Iris pigment epithelial cell (primary cell): ENCODE measurements at places on chromosomes 4 and X.

GRCh38 chr4:148481636-148482035 is 39.4 kb upstream of the NR3C2 start:
- no peak for DNase-seq

DNA sequence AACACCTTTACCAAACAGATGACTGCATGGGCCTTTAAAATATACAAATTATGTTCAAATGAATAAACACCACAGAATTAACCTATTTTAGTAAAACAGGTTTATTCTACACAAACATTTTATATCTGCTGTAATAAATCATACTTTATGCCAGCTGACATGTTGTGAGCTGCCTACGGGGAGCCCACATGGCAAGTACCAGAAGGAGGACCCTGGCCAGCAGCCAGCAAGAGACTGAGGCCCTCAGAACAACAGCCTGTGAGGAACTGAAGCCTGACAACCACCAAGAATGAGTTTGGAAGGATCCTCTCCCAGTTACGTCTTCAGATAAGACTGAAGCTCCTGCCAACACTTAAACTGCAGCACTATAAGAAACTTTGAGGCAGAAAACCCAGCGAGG is 377.0 kb downstream of the PDGFC start:
- peak; percentile 15 for DNase-seq

GRCh38 chr4:137693641-137694040 is 161.3 kb upstream of the PCDH18 start:
- DNase-seq, result peak; percentile 17

GRCh38 chrX:132491191-132491590 is 2.4 kb upstream of the MBNL3 start:
- DNase-seq, result no peak

DNA sequence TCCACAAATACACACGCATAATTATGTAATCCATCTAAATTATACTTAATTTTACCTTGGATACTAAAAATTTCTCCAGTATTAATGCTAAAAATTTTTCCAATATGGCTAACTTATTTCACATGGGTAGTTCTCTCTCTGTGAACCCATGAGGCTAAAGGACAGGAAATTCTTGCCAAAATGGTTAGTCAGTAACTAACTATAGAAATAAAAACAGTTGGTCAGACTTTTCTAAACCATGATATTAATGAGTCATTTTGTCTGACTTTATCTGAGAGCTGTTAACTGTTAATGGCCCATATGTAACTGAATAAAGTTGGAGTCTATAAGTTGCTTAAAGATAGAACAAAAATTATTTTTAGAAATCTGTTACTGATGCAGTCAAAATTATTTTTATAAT is 549.4 kb downstream of the TLL1 start:
- peak; percentile 57 for DNase-seq

DNA sequence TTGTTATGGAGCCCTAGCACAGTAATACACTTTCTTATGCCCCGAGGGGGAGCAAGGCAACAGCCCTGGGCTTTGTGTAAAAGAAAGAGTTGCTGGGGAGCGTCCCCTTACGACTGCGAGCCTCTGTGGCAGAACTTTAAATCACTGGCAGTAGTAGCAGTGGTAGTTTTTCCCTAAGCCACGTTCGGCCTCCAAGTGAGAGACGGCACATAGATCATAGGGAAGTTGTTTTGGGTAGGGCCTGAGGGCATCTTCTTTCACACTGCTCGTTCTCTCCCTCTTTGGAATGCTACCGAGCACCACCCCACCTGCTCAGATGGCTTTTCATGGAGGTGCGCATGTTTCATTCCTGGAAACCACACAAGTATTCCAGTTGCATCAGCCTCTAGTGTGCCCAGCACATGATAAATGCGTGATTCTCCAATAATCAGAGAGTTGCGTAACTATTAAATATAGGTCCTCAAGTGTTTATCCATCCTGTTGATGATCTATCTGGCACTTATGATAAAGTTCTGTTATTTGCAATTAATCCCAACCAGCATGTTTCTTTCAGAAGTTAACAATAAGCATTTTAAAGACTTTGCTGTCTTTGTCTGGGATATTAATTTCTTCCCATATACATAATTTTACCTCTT is 7.0 kb upstream of the SYNPO2 start:
- no peak for DNase-seq

GRCh38 chr4:14833053-14833452 is 169.2 kb upstream of the CPEB2 start:
- no peak for DNase-seq

GRCh38 chr4:2442175-2442993 is 23.6 kb downstream of the CFAP99 start:
- no peak for DNase-seq

- DNase-seq, result no peak
Observed at GRCh38 chr4:100361336-100361735, 156.5 kb downstream of the EMCN start.

DNA sequence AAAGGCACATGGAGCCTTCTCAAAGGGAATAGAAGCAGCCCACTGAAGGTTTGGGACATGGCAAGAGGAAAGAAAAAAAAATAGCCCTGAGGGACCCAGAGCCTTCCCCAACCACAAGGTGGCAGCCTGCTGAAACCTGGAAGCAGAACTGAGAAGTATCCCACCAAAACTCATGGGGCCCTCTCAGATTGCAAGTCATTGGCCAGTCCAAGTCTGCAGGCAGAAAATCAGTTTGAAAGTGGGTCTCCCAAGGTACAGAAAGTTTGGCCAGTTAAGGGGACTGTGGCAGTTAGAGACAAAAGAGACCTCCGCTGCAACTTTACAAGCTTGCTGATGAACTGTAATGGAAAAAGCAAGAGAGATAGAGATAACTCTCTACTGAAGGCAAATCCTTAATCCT is 155.8 kb downstream of the ANTXR2 start:
- peak; percentile 65 for DNase-seq

GRCh38 chrX:135522132-135522530 is 1.7 kb downstream of the INTS6L start:
- DNase-seq, result no peak

DNA sequence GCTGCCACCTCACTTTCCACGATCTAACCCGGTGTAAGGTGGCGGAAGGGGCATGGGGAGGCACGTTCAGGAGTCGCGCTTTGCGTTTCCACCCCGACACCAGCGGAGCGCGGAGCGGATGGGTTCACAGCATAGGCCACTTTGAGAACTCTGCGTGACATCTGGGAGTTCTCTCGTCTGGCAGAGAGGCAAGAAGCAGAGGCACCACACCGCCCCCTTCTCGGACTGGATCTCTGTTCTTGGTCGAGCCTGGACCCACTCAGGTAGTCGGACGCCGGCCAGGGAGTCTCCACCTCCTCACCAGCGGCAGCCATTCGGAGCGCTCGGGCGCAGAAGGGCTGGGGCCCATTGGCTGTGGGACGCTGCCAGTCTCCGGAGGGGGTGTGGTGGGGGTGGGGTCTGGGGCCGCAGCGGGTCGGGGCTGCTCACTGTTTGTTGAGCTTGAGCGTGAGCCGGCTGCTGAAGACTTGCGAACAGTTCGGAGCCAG is at the start of gene DACH2:
TSS of gene DACH2 (plus strand) at position 428 of the 488 bp plus-strand sequence.
- DNase-seq, result peak; percentile 79

DNA sequence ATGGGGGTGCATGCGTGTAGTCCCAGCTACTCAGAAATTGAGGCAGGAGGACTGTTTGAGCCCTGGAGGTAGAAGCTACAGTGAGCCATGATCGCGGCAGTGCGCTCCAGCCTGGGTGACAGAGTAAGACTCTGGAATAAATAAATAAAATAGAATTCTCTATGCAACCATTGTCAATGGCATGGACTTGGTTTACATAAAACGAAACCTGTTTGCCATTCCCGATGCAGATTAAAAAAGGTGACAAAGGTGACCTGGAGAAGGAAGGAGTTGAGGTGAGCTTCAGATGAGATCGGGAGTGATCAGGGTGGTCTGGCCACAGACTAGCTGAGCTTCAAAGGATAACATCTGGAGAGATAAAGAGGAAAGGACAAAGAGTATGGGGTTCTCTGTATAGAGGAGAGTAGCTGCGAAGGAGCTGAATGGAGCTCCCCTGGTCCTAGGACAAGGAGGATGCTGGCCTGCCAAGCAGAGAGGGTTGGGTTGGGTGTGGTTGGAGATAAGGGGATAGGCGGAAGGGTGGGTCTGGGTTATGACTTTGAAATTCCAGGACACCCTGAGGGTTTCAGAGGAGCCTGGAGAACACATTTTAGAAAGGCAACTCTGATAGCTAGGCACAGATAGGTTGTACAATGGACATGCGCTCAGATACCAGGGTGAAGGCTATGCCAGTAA is 98.6 kb downstream of the RBM47 start:
- DNase-seq, result no peak

DNA sequence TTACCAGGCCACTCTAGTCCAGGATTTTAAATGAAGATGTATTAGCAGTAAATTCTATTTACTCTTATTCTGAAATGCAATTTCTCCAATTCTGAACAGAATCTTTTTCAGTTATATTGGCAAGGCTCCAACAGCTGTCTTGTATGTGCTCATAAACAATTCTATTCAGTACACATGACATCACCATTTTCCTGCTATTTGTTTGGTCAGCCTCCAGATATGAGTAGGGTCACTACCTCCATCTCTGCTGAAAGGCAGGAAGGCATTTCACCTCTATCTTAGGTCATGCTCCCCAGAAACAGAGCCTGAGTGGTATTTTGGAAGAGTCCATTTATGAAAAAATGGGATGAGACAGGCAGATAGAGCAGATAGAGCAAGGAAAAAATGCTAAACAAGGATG is 151.1 kb upstream of the ADGRL3 start:
- DNase-seq, result no peak

DNA sequence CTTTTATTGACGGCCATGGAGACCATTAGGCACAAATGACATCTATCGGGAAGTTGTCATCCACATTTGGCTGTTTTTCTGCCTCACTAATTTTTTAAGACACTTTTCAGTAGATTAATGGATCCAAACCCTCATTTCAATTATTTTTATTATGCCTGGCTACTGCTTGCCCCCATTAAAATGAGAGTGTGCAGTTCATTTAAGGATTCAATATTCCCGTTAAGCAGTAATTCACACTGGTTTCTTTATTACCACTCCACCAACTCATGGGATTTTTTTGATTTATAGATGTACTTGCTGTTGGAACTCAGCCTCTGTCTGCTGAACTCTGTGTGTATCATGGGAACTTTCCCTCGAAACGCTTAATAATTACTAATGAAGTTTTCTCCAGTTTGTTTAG is 291.8 kb upstream of the PRKX start:
- no peak for DNase-seq

- DNase-seq, result peak; percentile 37
Observed at GRCh38 chr4:76449833-76450232, 14.8 kb downstream of the SHROOM3 start.

DNA sequence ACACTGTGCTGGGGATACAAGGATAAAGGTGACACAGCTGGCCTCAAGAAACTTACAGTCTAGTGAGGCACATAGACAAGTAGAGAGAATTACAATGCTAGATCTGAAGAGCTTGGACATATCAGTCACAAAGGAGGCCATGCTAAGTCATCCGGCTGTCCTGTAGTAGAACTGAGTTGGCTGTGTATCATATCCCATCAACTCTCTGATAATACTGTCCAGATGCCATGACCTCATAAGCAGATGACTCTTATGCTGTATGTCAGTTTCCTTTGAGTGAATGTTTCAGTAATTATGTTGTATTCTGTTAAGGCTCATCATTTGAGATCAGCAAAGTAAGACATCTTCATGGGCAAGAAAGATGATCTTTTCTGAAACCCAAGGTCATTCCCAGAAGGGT is 442.9 kb downstream of the MID1IP1 start:
- DNase-seq, result no peak

- DNase-seq, result no peak
Observed at GRCh38 chr4:14841801-14842768, 160.2 kb upstream of the CPEB2 start.

DNA sequence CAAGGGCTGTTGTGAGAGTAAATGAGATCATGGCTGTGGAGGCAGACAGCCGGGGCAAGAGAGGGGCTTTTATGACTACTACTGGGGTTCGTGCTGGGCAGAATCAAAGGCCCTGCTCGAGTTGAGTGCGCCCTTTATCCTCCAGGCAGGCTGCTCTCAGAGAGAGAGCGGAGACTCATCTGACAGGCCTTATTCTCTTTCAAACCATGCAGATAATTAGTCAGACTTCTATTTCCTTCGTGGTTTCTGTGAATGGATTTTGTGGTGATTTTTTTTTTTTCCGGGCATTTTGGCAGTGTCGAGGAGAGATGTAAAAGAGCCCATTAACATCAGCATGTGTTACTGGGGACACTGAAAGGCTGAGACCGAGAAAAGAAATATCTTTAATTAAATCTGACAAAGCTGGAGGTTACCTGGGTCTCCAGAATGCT is 73.6 kb downstream of the MED28 start:
- DNase-seq, result no peak

GRCh38 chr4:2811830-2812611 is 19.1 kb downstream of the SH3BP2 start:
- DNase-seq, result peak; percentile 59

GRCh38 chr4:109976189-109976588 is 63.5 kb downstream of the EGF start:
- no peak for DNase-seq

- DNase-seq, result no peak
Observed at GRCh38 chr4:94399721-94400120, 52.0 kb upstream of the PDLIM5 start.

GRCh38 chr4:134408897-134409296 is 207.3 kb upstream of the PABPC4L start:
- DNase-seq, result no peak

DNA sequence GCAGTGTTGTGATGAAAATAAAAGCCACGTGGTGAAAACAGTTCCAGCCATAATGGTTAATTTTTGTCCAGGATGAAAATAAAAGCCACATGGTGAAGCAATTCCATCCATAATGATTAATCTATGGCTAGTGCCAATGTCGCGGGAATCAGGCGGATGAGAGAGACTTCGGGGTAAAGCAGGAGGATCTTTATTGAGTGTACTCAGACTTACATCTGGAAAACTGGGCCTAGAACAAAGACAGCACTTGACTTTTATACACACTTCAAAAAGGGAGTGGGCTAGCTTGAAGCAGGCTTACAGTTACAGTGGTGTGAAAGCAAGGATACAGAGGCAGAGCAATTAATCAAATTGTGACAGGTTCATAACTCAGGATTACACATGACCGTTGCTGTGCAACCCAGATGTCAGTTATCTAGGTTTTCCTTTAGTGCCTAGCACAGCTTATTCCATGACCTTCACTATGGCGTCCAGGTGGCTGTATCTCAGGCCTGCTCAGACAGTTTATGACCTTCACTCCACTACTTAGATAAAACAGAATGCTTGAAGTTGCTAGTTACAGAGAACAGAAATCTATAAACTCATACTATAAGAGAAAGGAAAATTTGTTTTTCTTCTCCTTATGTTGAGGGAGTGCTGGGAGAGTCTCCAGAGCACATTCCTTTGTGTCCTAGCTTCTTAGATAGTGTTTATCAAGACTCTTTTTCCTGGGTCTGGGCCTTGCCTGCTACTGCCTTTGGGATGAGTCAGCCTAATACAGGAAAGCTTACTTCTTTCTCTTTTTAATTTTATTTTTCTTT is 5.9 kb upstream of the PLA2G12A start:
- DNase-seq, result peak; percentile 61

DNA sequence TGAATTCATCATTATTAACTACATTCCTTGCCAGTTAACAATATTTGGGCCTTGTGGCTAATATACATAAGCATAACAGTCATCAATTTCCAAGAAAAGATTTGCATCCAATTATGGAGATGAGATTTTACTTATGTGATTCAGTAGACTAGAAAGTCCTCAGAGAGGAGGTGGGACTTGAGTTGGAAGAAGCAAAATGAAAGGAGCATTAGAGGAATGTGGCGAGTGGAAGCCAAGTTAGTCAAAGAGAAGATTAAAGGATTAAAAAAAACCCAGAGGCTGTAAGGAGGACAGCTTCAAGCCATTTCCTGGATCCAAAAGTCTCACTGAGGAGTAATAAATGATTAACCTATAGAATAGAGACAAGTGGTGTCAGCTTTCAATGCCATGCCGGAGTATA is 1099.4 kb upstream of the IGFBP7 start:
- DNase-seq, result no peak

- no peak for DNase-seq
Observed at GRCh38 chr4:151882072-151882803, 121.4 kb upstream of the GATB start.
